ENCODE measurements at places on chromosomes 3 and 15.

DNA sequence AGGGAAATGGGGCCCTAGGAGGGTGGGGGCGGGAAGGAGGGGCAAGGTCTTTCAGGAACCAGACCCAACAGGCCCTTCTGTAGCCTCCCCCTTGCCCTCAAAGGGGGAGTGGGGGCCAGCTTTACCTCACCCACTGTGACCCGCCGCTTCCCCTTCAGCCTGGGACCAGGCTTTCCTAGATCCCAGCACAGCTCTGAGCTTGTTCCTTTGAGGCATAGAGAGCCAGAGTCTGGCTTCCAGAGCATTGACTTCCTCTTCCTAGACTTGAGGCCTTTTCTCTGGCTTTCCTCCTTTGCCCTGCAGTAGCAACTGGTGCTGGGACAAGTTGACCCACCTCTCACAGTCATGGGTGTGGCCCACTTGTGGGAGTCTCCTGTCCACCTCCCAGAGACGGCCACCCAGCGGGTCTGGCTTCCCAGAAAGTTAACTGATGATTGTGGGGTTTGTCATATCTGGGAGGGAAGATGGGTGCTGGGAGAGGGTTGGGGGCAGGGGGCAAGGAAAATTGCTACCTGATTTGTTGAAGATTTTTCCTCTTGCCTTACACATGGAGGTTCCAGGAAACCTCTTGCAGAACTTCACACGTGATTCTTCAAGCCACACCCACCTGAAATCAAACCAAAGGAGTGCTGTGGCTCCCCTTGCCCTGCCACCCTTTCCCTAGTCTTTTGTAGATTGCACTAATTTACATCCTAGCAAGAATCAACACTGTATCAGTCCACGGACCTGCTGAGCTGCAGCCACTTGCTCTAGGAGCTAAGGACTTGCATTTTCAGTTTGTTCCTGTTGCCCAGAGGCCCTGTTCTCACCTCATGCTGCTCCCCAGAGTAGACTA, 4.1 kb upstream of the CHST14 start:
- DNase-seq = no peak

GRCh38 chr3:126557415-126557745, 1.4 kb downstream of the C3orf22 start:
- no peak for DNase-seq

- no peak for DNase-seq
Measured at GRCh38 chr15:101499863-101500713, 10.6 kb upstream of the PCSK6 start.

GRCh38 chr3:31713816-31714215, 181.1 kb downstream of the STT3B start:
- DNase-seq = no peak

DNA sequence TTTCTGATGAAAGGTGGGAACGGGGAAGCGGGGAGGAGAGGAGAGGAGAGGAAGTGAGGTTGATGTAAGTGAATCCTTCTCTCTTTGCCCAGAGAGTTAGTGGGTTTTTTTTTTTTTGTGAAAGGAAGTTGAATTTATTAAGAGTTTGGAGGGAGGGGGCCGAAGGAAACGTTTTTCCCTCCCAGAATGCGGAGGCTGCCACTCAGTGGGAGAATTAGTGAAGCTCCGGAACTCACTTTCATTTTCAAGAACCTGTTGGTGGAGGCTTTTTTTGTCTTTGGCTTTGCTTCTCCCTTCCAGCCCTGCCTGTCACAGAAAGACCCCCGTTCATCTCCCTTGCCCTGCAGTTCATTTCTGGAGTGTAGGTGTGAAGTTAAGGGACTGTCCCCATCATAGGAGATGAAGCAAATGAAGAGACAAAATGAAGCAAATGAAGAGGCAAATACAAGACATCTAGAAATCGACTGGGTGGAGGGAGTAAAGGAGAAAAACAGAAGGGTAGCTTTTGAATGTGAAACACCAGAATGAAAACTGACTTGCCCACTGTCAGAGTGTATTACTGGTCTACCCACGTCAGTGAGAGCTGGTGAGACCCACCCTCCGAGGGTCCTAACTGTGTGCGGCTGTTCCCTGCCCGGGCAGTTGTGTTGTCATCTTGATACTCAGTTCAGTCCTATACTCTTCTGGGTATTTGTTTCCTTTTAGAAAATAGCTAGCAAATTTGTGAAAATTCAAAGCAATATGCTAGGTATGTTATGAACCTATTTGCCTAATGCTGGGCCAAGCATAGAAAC, 91.5 kb downstream of the ITPR1 start:
- DNase-seq = no peak
